ENCODE measurements at places on chromosomes 11 and 22. TPM values are rescaled to one million over a fixed set of nuclear protein-coding genes. Genes with fewer than 3 reads are reported as not detected.

NRXN2 gene
- total RNA-seq, result 0.18 TPM

SELENOM gene
- 46.2 TPM for total RNA-seq

MAPK8IP2 gene
- total RNA-seq, result under 0.01 TPM

SAA1 gene
- not detected for total RNA-seq

OR8A1 gene
- total RNA-seq, result not detected

DNHD1 gene
- 1.4 TPM for total RNA-seq

CRYBB3 gene
- total RNA-seq, result not detected

CLNS1A gene
- 188 TPM for total RNA-seq

P2RX6 gene
- 0.56 TPM for total RNA-seq

TMEM151A gene
- not detected for total RNA-seq

MS4A4A gene
- total RNA-seq, result not detected

TMEM134 gene
- total RNA-seq, result 18.9 TPM

SLC22A12 gene
- total RNA-seq, result not detected

CARD18 gene
- not detected for total RNA-seq

INPPL1 gene
- 27.4 TPM for total RNA-seq

MISFA gene
- total RNA-seq, result 1.1 TPM

PLCB3 gene
- total RNA-seq, result 26.9 TPM

KCNK4 gene
- total RNA-seq, result not detected

OR2D2 gene
- total RNA-seq, result 0.28 TPM

ALX4 gene
- total RNA-seq, result not detected

TRMT2A gene
- 12.8 TPM for total RNA-seq

OR51A4 gene
- total RNA-seq, result not detected

MMP1 gene
- total RNA-seq, result 245 TPM

CCDC73 gene
- total RNA-seq, result not detected

FAM111B gene
- total RNA-seq, result 9.3 TPM

PATE2 gene
- total RNA-seq, result not detected

YDJC gene
- 8.1 TPM for total RNA-seq

C11orf86 gene
- total RNA-seq, result not detected

ZDHHC24 gene
- total RNA-seq, result 3.6 TPM

CREB3L1 gene
- total RNA-seq, result 10.0 TPM

FAT3 gene
- total RNA-seq, result 2.2 TPM

CLCF1 gene
- total RNA-seq, result 5.6 TPM

PKP3 gene
- total RNA-seq, result 2.2 TPM

BDNF gene
- total RNA-seq, result 174 TPM

SYTL2 gene
- 59.4 TPM for total RNA-seq

ANGPTL5 gene
- not detected for total RNA-seq

GRK3 gene
- total RNA-seq, result 1.9 TPM

ZNRD2 gene
- 69.7 TPM for total RNA-seq

KRTAP5-1 gene
- not detected for total RNA-seq

TMEM126B gene
- 79.4 TPM for total RNA-seq

KRTAP5-10 gene
- total RNA-seq, result not detected

OR5W2 gene
- not detected for total RNA-seq

GGTLC2 gene
- not detected for total RNA-seq

SCO2 gene
- total RNA-seq, result 1.3 TPM

MRGPRX4 gene
- under 0.01 TPM for total RNA-seq

GAL3ST1 gene
- total RNA-seq, result not detected

SNX15 gene
- total RNA-seq, result 8.1 TPM

OR8G1 gene
- not detected for total RNA-seq

UBE2L6 gene
- total RNA-seq, result 37.5 TPM

BTBD18 gene
- not detected for total RNA-seq

FAM83F gene
- not detected for total RNA-seq

FGF3 gene
- total RNA-seq, result not detected

GDPD4 gene
- not detected for total RNA-seq

All from IMR-90 (cell line).